CD4-positive, alpha-beta T cell treated with Interleukin-12 subunit alpha and Interleukin-12 subunit beta, for 1 hour (primary cell): ENCODE measurements at places on chromosomes 2 and 18.
A peak's percentile ranks its signal among the peaks of the same experiment; 100 is the strongest.

DNA sequence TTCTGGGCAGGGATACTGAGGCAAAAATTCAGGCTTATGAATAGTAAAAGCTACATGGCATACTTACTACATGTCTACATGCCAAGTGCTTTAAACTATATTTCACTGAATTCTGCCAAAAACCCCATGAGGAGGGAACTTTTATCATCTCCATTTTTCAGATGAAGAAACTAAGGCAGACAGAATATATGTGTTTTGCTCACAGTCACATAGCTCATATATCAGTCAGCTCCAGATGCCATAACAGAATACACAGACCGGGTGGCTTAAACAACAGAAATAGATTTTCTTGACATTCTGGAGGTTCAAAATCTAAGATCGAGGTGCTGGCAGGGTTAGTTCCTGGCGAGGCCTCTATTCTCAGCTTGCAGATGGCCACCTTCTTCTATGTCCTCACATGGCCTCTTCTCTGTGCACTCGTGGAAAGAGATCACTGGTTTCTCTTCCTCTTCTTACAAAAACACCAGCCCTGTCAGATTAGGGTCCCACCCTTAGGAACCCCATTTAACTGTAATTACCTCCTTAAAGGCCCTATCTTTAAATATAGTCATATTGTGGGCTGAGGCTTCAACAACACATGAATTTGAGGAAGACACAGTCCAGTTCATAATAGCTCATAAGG is 27.1 kb upstream of the CREB1 start:
- DNase-seq = no peak

DNA sequence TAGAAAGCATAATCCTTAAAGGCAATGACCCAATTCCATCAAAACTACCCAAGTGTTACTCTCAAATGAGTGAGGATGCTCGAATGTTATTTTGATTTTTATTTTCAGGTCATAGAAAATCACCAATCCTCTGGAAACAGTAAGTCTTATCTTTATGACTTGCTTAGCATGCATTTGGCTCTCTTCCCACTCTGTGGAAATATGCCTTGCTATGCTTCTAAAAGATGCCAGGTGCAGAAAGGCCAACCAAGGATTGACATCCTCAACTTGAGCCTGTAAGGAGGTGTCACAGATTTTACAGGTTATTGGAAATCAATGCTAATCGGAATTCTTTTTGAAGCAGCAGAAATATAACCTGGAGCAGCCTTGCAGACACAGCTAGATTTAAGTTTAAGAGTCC is 543.9 kb upstream of the LINC00305 start:
- no peak for DNase-seq

DNA sequence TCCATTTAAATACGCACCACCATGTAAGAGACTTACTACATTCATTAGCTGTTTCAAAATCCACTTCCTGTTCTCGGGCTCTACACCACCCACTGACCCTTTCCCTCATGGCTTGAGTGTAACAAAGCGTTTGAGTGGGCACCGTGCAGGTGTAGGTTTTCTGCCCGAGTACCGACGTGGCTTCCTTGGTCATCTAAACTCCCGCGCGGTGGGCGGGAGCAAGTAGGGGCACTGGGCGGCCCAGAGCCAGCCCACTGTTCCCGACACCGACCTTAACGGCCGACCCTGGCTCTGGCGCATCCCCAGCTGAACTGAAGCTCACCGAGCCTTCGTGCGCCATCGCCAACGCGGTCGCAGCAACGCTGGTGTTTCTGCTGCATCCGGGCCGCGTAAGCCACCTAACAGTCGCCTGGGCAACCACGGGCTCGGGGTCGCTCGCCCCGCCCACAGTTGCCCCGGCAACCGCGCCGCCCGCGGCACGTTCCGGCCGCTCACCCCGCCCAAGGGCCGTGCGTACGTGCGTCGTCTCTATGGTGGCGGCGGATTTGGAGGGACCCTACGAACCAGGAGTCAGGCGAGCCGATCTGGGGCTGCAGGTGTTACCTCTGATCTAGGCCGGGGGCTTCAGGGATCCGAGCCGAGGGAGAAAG is at the start of the genes C2orf81 and WDR54:
Gene C2orf81, minus strand, starts transcription at position 399 of the 650 bp plus-strand sequence. Its CDS starts 59 bp downstream, at position 340.
Gene WDR54, plus strand, starts transcription at position 510 of the 650 bp plus-strand sequence. CDS start 424 bp downstream, outside the sequence.
- DNase-seq = peak; percentile 95

GRCh38 chr2:210873631-210874030 is 317.2 kb downstream of the CPS1 start:
- no peak for DNase-seq

GRCh38 chr2:28356095-28356911 is 36.4 kb upstream of the FOSL2 start:
- DNase-seq = peak; percentile 44

DNA sequence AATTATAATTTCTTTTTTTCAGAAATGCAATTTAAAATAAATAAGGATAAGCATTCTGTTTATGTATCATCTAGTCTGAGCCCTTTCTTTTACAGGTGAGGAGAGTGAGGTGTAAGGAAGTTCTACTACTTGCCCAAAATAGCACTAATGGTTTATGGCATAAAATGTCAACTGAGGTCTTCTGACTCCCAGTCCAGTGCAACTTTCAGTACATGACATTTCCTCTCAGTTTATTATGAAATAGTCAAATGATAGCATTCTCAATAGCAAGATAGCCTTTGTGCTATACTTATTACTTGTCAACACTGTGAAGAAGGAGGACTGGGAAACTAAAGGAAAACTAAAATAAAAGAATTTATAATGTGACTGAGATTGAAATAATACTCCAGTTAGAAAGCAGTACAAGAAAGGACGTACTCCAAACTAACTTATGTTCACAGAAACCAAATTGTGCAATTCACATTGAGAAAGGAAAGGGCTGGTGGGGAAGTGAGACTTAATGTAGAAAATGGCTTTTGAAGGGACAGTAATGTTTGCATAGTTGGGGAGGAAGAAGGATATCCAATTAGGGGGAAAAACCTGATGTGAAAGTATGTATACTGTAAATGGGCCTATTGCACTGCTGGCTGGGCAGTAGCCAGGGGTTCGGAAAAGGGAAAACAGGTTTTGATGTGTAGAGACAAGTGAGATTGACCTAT is 166.7 kb upstream of the ZEB2 start:
- no peak for DNase-seq

GRCh38 chr2:192687015-192687414 is 492.3 kb upstream of the TMEFF2 start:
- no peak for DNase-seq

DNA sequence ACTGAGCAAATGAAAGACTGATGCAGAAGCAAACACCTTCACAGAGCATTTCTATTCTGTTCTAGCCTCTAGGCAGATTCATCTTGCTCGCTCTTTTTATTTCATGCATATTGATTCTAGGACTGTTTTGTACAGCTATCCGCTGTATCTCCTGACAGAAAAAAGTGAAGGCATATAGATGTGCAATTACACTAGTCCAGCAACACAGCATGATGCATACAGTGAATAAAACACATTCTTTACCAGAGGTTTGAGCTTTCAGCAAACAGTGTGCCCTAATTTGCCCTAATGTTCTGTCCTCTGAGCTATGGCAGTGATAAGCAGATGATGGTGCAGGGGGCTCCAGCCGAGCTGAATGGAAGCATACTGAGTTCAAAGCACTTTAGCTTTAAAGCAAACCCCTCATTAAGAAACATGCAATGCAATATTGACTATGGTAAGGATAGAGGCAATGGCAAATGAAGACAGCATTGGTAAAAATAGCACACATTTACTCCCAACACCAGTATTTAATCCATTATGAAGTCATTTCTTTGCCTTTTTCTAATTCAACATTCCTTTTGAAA is 141.2 kb upstream of the RGPD4 start:
- no peak for DNase-seq

- DNase-seq = no peak
Measured at GRCh38 chr2:230985519-230986231, 10.2 kb upstream of the SPATA3 start.

- DNase-seq = no peak
Measured at GRCh38 chr2:28362991-28363521, 29.6 kb upstream of the FOSL2 start.

DNA sequence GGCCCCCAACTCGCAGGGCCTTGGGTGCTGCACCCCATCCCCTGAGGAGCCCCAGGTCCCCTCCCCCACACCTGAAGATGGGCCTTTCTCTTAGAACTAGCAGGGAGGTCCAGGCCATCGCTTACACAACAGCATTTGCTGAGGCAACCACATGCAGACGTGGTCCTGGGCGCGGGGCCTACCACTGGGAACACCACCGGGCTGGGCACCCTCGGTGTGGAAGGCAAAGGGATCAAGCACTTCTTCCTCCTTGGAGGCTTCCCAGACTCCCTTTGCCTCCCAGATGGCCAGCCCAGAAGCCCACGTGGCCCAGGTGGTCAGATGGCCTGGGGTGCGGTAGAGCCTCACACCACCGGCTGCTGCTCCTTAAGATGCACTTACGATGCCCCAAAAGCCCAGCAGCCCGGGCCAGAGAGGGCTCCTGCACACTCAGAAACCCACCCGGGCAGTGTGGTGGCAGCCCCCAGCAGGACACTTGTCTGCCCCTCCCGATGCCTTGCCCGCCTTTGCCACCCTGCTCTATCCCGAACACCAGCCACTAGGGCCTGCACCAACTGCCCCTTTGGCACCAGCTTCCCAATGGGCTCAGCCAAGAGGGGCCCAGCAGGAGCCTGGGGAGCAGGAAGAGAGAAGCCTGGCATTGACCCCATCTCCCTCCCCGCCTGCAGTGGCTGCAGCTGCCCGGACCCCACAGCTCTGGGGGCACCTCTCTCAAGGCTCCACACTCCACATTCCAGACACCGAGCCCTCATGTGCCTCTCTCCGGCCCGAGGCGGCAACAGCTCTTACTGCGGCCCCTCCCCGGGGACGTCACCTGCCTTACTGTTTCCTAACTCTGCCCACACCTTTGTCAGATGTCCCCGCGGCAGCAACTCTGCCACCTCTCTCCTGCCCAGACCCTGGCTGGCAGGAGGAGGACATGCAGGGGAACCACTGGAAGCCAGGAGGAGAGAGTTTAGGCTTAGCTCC is 13.9 kb upstream of the MLPH start:
- DNase-seq = no peak

GRCh38 chr18:41881285-41881684 is 73.7 kb upstream of the PIK3C3 start:
- DNase-seq = no peak

GRCh38 chr2:174149530-174149929 is 98.8 kb downstream of the OLA1 start:
- DNase-seq = no peak

GRCh38 chr18:8400193-8400752 is 209.0 kb upstream of the RAB12 start:
- no peak for DNase-seq

GRCh38 chr2:122390406-122390805 is 635.0 kb downstream of the TSN start:
- DNase-seq = no peak

DNA sequence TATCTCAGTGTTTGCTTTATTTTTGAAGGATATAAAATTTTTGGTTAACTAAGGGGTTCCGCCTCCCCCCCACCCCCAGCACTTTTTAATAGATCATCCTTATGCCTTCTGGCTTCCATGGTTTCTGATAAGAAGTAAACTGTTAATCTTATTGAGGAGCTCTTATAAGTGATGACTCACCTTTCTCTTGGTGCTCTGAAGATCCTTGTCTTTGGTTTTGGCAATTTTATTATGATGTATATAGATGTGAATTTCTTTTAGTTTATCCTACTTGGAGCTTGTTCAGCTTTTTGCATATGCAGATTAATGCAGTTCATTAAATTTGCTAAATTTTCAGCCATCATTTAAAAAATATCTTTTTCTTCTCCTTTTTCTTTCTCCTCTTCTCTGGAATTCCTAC is 91.7 kb upstream of the CTAGE1 start:
- DNase-seq = no peak

GRCh38 chr2:105775809-105776559 is 31.3 kb downstream of the NCK2 start:
- peak; percentile 49 for DNase-seq

DNA sequence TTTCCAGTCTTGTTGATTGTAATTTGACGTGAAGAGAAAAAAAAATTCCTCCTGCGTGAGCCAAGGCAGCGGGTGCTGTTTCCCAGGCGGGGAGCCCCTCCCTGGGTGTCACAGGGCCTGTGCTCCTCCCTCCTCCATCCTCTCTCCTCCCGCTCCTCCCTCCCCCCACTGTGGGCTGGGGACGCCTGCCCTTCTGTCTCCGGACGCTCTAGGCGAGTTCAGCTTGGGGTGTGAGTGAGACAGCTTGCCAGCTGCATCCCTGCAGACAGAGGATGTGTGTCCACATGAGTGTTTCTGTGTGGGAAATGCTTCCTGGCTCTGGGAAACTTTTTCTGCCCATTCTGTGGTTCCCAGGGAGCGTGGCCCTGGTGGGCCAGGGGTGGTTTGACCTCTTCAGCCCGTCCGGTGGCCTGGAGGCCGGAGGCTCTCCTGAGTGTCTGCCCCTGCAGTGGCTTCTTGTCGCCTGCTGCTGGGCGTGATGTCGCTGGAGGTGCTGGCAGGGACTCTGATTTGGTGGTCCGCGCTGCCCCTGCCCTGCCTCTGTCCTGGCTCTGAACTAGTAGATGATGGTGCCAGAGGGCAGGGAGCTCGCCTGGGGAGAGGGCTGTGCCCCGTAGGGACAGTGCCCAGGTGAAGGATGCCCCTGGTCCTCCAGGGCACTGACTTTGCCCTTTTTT is 96.4 kb downstream of the USP40 start:
- no peak for DNase-seq

GRCh38 chr2:215829261-215829660 is 184.1 kb downstream of the MREG start:
- DNase-seq = no peak

DNA sequence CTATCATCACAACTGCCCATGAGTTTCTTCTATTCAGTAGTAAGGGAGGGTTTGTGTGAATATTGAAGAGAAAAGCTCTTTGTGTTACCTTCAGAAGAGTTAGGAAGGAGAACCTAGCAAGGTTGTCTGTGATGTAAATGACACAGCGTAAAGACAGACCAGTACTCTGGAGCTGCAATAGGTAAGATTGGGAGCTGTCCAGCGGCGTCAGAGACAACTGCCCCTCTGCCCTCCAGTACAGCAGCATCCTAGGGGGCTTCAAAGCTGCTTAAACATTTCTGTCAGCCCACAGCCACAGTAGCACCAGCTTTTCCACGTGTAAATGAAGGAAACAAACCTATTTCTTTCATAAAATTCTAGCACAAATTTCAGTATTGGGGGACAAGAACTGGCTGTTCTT is 34.5 kb downstream of the NYAP2 start:
- no peak for DNase-seq

- no peak for DNase-seq
Measured at GRCh38 chr2:21095178-21095577, 28.6 kb upstream of the TDRD15 start.
